ENCODE measurements at places on chromosomes 4 and X.

- DNase-seq = peak; percentile 12
Observed at GRCh38 chrX:70970482-70970995, 39.6 kb upstream of the SLC7A3 start.

DNA sequence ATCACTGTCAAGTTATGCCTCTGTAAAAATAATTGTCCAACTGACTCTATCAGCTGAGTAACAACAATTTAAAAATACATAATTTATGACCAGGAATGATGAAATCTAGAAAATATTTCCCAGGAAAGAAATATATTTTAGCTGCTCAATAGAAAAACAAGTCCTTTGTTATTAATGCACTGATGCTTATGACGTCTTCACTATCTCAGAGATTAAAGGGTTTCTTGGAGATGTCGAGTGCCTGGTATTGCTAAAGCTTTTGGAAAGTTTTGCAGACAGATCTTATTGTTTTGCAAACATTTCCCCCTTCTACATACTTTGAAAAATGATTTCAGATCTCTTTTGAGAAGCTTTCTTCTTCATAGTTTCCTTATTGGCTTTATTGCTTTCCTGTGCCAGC lies 154.6 kb upstream of the RPS6KA3 start:
- DNase-seq = no peak

GRCh38 chr4:60619531-60620305 lies 580.4 kb upstream of the ADGRL3 start:
- DNase-seq = no peak

DNA sequence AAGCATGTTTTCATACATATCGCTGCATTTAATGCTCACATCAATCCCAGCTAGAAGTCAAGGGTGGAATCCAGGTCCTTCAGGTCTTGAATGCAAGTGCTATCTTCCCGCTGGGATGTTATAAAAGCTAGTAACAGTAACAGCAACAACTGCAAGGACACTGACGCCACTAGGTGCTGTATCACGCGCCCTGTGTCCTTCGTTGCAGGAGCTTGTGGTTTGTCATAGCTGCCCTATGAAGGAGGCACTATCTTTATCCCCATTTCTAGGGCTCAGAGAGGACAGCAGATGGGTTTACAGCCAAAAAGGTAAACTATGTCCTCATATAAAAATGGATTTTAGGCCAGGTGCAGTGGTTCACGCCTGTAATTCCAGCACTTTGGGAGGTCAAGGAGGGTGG lies 202.9 kb downstream of the NSUN7 start:
- DNase-seq = no peak

GRCh38 chrX:118508635-118509034 lies 13.0 kb downstream of the DOCK11 start:
- DNase-seq = no peak

- no peak for DNase-seq
Observed at GRCh38 chr4:83361416-83362103, 26.9 kb upstream of the HPSE start.

DNA sequence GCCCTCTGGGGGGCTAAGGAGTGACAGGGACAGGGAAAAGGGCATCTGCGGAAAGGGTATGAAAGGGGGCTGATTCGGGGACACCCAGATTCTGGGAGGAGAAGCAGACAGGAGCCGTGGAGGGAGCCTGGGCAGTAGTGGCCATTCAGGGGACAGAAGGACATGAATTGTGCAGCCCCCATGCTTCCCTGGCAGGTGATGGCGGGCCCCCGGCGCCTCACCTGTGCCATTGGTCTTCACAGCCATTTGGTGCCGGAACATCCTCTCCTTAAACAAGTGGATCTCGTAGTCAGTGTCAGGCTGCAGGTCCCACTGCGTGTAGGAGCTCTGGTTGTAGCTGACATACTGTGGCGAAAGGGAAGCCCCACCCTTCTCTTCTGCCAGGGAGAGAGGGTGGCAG lies 21.9 kb downstream of the L1CAM start:
- no peak for DNase-seq

- no peak for DNase-seq
Observed at GRCh38 chr4:137156807-137157206, 375.5 kb downstream of the PCDH18 start.

DNA sequence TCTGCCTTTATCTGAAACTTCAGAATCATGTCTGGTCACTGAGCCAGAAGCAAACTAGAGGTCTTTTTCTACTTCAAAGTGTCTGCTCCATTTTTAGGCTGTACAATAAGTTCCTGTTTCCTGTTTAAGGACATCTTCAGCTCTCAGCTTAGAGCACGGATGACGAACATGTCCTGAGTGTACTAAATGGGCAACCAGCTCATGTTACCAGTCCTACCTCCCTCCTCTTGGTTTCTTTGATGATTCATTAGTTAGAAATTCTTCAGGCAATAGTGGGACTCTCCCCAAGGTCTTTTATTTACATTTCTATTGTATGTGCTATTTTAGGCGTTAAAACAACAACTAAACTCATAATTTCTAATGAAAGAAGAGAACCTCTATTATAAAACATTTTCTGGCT lies 58.0 kb downstream of the ENPEP start:
- DNase-seq = no peak

GRCh38 chr4:6848717-6849305 lies 60.8 kb upstream of the TBC1D14 start:
- no peak for DNase-seq

DNA sequence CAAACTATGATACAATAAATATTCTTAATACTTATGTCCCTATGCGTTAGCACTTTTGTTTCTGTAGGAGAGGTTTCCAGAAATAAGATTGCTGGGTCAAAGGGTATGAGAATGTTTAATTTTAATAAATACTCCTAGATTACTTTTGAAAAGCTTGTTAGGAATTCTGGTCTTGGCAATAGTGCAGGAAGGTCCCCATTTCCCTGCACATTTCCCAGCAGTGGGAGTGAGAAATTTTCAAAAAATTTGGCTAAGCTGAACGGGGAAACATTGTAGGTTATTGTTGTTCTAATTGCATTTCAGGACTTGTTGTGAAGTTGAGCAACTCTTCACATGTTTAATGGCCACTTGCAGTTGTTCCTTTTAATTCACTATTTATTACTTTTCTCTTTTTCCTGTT lies 27.1 kb downstream of the IGFBP7 start:
- DNase-seq = no peak

DNA sequence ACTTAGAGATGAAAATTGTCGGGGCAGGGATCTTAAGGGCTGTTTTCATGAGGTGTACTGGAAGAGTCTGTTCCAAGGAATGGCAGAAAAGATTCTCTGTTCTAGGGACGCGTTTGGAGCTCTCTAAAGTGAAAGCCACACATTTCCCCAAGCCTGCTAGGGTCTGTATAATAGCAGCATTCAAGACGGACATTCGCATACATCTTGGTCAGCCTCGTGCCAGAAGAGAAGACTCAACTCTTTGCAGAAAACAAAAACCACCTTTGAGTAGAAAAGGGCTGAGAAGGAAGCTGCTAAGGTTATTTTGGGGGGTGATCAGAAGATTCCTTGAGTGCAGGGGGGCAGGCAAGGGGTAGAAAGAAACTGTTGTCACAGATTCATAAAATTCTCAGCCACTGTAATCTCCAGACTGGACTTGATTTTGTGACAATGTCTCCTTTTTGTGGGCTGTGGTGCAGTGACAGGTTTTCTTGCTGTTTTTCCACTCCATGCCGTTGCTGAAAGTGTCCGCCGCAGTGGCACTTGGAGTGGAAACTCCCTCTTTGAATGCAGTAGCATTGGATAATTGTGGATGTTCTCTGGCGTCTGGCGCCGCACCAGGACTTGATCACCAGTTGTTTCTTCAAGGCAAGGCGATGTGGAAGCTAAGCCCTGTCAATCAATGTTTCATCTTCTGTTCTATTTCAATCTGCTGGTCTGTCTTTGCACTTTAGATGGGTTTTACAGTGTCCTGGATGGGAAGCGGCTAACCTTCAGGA lies 2.9 kb downstream of the GYG2 start:
- no peak for DNase-seq

DNA sequence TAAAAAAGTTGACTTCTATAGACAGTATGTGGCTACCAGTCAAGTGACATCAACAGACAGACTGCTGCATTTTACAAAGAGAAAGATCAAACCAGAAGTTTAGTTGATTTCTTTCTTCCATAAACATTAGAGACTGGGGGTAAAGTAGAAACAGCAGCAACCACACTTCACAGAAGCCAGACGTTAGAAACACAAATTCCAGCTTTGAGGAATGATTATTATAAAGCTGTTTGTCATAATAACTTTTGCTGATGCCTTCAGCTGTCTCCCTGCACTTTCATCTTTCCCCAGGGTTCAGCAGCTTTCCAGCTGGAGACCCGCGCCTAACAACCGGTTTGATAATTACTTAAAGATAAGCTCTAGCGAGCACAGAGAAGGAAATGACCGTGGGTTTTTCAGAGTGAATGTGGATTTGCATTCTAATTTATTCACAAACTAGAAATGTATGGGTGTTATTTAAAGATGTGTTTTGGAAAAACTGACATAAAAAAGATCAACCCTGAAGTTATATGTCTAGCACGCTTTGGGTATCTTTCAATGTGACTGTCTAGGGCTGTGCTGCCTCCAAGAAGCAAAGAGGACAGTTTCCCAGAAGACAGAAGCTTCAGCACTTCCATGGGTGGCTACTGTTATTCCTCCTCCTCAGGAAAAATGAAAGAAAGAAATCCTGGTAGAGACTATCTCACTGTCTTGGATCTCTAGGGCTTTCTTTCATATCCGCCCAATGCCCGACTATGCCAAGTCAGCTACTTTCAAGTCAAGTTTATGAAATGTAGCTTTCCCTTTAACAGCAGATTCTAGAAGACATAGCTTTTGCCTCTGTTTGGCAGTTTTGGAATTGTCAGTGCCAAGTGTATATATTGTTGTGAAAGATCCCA lies 15.0 kb upstream of the ENAM start:
- DNase-seq = no peak

DNA sequence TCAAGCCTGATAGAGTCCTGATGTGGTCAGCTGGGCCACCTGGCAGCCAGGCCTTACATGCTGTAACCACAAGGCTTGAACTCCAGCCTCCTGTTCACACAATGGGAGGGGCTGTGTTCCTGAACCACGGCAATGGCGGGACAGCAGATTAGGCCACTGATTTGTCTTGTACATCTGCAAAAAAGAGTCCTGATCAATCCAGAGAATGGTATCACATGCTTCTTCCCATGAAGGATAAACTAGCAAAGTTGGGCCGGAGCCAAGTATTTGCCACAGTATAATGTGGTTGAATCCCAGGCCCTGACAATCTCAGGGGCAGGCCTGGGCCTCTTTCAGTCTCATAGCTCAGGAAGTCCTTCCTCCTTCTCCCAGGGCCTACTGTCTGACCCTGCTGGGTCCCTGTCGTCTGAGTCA lies 2182.5 kb upstream of the AGA start:
- no peak for DNase-seq

- no peak for DNase-seq
Observed at GRCh38 chrX:2463973-2464676, 36.7 kb downstream of the DHRSX start.

GRCh38 chr4:139532947-139533346 lies 23.1 kb downstream of the SETD7 start:
- no peak for DNase-seq

DNA sequence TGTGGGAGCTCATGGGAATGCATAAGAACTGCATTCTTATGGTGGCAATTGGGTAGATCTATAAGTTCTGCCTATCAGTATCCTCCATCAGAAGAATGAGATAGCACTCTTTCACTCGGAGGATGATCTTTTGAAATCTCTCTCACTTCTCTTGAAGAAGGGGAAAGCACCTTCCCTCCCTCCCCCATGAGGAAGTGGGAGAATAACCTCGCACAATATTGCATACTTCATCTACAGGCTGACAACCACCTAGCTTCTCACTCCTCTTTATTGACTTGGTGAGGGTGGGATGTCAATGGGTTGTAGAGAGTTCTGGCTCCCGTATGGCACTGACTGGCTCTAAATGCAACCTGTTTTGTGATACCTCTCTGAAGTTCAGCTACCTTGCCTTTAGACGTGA lies 146.7 kb upstream of the SPOCK3 start:
- DNase-seq = no peak

- DNase-seq = no peak
Observed at GRCh38 chrX:93695981-93696380, 22.0 kb downstream of the FAM133A start.

- DNase-seq = no peak
Observed at GRCh38 chr4:63578383-63578782, 830.9 kb downstream of the TECRL start.

DNA sequence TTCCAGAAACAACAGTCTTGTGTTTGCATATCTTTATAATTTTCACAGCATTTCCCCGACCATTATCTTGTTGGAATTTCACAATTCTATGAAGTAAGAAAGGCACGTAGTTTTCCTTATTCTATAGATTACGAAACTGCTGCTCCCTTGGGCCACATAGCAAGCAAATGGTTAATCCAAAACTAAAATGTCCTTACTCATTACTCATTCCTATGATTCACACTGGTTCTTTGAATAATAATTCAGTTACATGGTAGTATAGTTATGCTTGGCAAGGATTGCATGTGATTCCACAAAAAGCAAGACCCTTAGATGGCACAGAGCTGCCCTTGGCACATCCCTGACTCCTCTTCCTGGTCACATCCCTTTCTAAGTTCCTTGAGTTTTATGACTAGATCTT lies 51.2 kb downstream of the OR13H1 start:
- no peak for DNase-seq

GRCh38 chrX:96183843-96184242 lies 500.8 kb upstream of the DIAPH2 start:
- DNase-seq = no peak

DNA sequence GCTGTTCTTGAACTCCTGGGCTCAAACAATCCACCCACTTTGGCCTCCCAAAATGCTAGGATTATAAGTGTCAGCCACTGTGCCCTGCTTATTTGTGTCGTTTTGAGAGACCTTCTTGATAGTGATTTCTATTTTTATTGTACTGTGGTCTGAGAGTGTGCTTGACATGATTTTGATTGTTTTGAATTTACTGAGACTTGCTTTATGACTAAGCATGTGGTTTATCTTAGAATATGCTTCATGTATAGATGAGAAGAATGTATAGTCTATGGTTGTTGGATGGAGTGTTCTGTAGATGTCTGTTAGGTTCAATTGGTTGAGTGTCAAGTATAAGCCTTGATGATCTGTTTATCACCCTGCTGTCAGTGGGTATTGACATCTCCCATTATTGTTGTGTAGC lies 789.3 kb downstream of the IL1RAPL1 start:
- DNase-seq = no peak

- no peak for DNase-seq
Observed at GRCh38 chr4:1502976-1503375, 96.7 kb upstream of the NKX1-1 start.

DNA sequence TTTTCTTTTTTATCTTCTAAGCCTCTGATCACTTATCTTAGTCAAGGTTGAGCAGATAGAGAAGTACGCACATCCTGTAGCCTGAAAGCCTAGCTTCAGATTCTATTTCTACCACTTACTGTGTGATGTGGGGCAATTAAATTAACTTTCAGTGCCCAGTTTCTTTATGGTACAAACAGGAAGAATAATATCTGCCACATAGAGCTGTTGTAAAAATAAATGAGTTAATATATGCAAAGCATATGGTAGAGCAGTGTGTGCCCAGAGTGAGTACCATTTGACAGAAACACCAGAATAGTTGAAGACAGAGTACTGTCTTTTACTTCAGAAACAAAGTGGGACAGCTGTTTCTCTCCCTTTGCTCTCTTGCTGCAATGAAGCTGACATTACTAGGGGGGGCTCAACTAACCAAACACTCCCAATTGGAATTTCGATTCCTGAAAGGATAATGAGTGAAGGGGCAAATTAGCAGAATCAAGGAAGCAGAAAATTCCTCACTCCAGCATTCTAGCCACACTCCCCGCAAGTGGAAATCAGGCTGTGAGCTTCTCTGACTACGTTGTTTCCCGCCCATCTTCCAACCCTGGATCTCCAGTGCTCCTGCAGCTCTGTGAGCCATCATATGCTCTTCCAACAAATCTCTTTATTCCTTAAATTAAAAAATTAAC lies 80.4 kb downstream of the MAPK10 start:
- DNase-seq = no peak

Data from GM20000 (cell line).